ENCODE measurements at places on chromosomes 1 and 21.

DNA sequence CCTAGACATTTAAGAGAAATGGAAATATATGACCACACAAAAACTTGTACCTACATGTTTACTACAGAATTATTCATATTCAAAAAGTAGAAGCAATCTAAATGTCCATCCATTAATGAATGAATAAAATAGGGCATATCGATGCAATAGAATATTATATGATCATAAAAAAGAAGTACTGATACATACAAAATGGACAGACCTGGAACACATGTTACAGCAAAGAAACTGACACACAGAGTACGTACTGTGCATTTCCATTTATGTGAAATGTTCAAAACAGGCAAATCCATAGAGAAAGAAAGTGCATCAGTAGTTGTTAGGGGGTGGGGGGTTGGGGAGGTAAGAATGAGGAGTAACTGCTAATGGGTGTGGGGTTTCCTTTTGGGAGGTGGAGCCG is 39.2 kb downstream of the B3GALNT2 start:
- no peak for DNase-seq

GRCh38 chr1:27391511-27392095 is 819 bp upstream of the GPR3 start:
- DNase-seq: no peak

DNA sequence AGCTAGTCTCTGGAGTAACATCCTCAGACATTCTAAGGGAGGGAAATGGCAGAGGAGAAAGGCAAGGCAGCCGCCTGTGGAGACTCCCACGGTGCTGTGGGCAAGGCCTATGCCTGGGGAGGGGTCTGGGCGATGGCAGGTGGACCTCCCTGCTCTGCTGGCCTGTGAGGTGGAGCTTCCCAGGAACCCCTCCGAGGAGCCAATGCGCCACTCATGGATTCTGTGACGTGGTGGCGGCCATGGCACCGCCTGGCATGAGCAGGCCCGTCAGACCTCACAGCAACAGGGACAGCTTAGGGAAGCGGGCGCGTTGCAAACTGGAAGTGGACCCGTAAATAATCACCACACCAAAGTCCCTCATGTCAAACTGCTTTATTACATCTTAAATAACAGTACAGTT is 6.7 kb upstream of the NADK start:
- no peak for DNase-seq

DNA sequence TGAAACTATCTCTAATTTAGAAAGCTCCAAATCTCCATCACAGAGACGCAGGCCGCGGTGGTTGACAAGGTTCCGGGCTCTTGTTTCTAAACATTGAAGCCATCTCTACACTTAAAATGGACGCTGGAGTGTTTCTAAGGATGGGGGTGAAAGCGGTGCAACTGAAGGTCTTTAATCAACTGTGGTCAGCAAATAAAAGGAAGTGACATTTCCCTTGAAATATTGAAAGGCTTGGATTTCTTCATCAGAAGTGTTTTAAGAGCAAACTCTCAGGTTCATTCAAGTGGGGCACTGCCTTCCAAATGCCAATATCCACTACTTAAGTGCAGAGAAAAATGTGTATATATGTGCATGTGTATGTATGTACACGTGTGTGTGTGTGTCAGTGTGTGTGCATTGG is 117.3 kb downstream of the KAZN start:
- DNase-seq: no peak

DNA sequence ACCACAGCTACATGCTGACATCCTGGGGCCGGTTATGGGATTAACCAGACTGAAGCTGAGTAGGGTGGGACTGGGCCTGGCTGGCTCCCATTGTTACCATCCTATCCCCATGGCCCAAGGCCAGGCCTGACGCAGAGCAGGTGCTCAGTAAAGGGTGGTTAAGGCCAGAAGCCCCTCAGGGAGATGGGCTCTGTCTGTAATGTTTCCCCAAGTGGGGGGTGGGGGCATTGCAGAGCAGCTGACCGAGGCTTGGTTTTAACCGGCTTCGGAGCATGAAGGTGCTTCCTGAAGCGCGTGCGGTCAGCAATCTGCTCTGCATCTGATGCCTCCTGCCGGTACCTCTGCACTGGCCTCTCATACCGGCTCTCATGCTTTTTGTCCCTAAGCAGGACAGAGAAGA is 83.4 kb upstream of the ACTL8 start:
- no peak for DNase-seq

GRCh38 chr1:147768101-147768500 is 7.7 kb upstream of the GJA5 start:
- no peak for DNase-seq

Data from activated T-helper 1 cell treated with anti-CD3 and anti-CD28 coated beads, Interleukin-2, amount 50 U/mL, for 16 hours (primary cell).